ENCODE measurements at places on chromosomes 5 and 9.

DNA sequence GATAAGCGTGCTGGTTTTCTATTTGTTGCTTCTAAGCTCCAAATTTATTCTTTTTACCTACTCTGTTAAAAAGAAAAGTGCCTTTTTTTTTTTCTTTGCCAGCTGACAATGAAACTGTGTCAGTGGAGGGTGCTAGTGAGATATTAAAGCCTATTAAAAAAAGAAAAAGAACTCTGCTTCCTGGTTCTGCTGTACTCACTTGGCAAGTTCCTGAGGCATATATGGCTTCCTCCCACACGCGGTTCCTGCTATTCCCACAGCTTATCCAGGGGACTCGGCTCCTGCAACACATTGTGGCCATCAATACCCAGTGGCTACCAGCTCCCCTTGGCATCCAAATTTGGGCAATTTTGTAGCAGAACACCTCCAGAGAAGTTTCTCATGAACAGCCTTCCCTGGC, 1977.7 kb upstream of the CDH9 start:
- DNase-seq = no peak

DNA sequence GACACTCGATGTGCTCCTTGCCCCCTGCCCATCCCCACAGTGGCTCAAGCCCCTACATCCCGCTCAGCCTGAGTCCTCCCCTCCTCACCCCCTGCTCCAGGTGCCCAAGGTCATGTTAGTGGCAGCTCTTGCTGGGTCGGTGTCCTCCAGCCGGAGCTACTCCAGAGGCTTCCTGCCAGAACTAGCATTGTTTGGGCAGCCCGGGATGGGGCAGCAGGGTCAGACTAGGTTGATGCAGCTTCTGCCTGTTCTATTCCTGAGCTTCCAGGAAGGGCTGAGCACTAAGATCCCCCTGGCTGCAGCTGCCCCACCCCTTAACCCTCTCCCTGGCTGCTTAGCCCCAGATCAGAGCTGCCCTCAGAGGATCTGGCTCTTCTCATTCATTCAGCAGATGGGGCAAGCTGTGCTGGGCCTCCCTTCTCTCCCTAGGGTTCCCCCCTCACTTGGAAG, 671 bp downstream of the RGS14 start:
- no peak for DNase-seq

- no peak for DNase-seq
Measured at GRCh38 chr5:149475777-149476176, 75.5 kb downstream of the CSNK1A1 start.

GRCh38 chr9:28678097-28678496, 1104.8 kb upstream of the C9orf72 start:
- DNase-seq = no peak

All from AG08395 (cell line).